ENCODE measurements at places on chromosomes 3 and 15.

DNA sequence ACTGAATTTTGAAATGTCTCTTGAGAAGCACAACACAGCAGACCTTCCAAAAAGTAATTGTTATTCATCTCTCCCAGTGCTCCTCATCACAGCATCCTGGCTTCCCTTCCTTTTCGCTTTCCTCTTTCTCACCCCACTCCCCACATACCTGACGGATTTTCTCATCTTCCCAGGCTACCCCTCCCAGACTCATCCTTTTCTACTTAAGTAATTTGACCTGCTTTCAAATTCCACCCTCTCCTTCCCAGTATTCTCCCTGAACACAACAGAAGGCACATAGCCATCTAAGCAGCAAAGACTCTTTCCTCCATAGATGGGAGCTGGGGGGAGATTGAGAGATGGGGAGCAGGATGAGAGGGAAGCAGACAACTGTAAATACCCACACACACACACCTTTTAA, 187.1 kb upstream of the STT3B start:
- no peak for DNase-seq

- DNase-seq = no peak
These were observed 473.5 kb downstream of the RBMS3 start for GRCh38 chr3:29754346-29754745.

DNA sequence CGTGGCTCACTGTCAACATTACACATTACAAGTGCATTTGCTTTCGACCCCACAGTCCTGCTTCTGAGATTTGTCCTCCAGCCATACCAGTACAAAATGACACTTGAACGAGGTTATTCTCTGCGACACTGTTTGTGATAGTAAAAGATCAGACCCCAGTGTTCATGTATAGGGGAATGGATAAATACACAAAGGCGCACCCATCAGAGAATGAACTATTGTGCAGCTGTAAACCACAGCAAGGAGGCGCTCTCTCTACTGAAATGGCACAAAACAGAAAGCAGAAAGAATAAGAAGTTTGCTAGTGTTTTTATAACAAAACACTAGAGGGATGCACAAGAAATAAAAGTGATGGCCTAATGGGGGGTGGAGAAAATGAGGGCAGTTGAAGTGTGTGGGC, 4.9 kb upstream of the CHSY1 start:
- DNase-seq = no peak

GRCh38 chr15:77464129-77464865, 43.6 kb downstream of the HMG20A start:
- DNase-seq = no peak

GRCh38 chr3:140704733-140705132, 26.9 kb downstream of the TRIM42 start:
- no peak for DNase-seq

GRCh38 chr15:40244961-40245523, 6.2 kb downstream of the PAK6 start:
- no peak for DNase-seq

DNA sequence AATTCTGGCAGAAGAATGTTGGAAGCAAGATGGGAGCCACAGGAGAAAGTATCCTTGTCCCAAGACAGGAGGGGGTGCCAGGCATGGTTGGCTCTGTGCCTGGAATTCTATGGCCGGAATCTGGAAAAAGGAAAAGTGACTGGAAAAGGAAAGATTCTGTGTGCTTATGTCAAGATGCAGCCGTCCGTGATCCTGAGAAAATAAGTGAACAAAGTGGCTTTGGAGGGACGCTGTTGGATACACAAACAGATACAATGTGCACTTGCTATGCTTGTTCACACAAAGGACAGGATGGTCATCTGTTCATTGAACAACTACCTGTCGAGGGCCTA, 28.5 kb upstream of the MUC20 start:
- no peak for DNase-seq

DNA sequence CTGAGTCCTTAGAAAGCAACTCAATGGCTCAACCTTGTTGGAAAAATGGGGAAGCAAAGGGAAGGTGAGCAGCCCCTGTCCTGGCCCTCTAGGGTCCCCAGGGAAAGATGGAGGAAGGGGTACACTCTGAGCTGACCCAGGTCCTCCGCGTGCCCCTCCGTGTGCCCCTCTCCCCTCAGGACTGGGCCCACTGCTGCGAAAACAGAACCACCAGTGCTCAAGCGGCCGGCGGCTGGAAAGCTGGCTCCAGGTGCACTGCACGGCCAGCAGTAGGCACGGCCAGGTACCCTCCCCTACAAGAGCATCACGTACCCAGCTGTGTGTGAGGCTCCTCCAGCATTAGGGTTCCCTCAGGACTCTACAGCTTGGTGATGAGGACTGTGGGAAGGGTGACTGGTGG, 26.3 kb downstream of the RAB43 start:
- no peak for DNase-seq

- DNase-seq = no peak
These were observed 158.2 kb downstream of the P3H2 start for GRCh38 chr3:189962466-189962865.

DNA sequence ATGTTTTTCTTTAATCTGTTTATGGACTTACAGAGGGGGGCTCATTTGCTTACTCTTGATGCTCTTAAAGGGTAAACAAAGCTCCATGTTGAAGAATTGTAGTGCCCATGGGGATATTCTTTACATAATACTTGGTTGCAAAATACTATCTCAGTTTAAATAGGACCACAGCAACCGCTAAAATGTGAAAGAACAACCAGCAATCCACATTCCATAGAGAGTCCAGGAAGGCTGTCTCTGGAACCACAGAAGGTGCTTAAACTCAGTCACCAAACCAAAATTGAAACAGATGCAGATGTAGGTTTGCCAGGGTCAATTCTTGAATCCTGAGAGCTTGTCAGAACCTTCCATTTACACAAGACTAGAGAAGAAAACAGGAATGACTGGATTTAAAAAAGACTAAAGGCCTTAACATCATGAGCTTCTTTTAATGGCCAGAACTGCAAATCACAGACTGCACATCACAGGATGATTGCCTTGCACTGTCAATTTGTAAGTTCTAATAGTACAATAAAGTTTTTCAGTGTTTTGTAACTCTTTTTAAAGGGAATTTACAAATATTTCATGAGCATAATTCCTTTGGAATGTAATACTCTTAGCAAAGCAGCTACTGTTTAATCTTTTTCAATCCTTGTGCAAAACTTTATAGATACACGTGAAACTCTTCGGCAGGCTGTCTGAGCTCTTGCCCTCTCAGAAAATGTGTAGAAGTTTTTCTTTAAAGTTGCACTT, 661.6 kb downstream of the SI start:
- no peak for DNase-seq

DNA sequence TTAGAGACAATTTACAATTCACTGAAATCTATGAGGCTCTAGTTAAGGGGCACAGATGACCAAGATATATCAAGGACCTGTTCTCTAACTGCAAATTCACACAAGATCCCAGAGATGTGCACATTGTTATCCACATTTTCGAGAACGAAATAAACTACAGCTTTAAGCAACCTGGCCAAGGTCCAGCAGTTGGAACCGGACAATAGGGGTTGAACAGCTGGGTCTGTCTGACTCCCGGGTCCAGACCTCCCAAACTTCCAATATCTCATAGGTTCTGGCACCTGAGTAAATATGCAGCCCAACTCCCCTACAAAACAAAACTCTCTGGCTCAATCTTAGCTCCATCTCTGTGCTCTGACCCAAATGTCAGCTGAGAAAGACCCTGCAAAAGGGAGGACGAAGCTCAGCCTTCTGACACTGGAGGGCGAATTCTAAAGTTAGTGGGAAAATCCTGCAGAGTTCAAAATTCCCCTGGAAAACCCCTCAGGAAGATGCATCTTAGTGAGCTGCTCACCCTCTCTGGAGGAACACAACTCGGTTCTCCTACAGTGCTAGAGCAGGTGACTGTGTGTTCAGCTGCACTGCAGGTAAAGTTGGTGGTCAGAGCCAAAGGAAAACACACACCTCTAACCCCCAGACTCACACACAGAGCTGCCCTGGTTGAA, 14.2 kb upstream of the SPATA12 start:
- DNase-seq = no peak

GRCh38 chr3:58020783-58021071, 12.5 kb downstream of the FLNB start:
- no peak for DNase-seq

GRCh38 chr3:188421836-188422540, 268.0 kb downstream of the LPP start:
- no peak for DNase-seq

GRCh38 chr3:10911350-10912002, 81.1 kb upstream of the SLC6A1 start:
- no peak for DNase-seq

GRCh38 chr15:43132830-43133429, 456 bp upstream of the TMEM62 start:
- DNase-seq = no peak

- no peak for DNase-seq
These were observed 44.4 kb upstream of the RASA2 start for GRCh38 chr3:141442446-141442845.

- no peak for DNase-seq
These were observed 32.1 kb upstream of the XCR1 start for GRCh38 chr3:46059432-46059831.

DNA sequence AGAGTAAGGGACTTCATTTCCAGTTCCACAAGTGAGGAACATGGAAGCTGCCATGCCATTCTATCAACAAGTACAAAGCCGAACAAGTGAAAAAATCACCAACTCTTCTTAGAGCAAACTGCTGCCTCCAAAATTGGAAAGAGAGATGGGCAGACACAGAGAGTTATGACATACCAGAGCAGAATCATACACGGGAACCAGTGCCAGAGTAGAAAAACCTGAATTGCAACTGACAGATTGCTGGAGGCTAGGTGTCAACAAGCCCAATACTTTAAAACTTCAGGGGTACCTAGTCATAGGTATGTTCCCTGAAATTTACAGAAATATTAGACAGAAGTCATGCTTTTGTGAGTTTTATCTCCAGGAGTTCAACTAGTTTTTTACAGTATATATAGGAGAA, 62.0 kb downstream of the TTBK2 start:
- DNase-seq = no peak

GRCh38 chr15:35166730-35167359, 81.8 kb upstream of the NANOGP8 start:
- no peak for DNase-seq

GRCh38 chr3:150743508-150743907, 19.5 kb downstream of the SIAH2 start:
- no peak for DNase-seq

DNA sequence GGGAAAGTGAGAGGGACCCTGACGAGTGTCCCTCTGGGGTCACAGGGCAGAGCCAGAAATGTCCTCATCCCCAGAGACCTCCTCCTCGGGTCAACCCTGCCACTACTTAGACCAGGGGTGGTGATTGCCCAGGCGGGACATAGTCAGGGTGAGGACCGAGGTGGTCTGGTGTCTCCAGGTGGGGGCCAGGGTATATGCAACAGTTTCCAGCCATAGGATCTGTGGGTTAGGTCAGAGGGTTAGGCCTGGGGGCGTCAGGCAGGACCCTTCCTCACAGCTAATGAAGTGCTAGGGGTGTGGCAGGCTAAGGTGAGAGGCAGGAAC, 22.3 kb upstream of the FBLN2 start:
- no peak for DNase-seq

DNA sequence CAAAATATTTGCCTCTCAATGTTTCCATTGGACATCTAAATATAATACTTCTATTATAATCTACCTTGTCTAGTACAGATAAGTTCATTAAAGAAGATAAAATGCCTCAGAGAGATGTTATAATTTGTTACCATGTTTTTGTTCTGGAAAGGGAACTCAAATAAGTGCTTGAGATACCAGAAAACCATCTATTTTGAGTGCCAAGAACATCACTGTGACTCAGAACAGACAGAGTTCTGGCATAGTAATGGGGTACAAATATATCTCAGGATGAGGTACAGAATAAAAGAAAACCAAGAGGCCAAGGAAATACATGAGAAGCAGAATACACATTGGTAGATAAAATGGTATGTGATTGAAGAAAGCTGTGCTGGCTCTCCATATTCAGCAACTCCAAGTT, 58.9 kb downstream of the IMPG2 start:
- no peak for DNase-seq

GRCh38 chr15:85603160-85603559, 191.6 kb downstream of the KLHL25 start:
- DNase-seq = no peak

DNA sequence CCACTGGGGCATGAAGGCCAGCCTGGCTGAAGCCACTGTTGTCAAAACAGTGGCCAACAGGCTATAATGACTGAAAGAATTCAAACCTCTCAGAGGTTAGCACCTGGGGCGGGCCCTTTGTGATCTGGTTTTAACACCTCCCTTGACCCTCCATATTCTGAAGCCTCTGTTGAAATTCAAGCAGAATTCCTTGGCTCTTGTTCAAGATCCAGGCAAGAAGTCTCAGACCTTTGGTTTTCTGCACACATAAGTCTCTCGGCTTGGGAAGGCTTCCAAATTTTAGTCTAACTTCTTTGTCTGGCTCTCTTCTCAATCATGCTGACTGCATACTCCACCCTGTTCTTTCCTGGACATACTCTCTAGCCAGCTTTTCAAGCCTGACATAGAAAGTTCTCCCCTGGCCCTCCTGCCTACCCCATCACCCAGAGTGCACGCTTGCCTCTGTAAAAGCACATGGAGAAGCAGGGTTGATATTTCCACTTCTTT, 144.5 kb downstream of the PDZRN3 start:
- DNase-seq = no peak

DNA sequence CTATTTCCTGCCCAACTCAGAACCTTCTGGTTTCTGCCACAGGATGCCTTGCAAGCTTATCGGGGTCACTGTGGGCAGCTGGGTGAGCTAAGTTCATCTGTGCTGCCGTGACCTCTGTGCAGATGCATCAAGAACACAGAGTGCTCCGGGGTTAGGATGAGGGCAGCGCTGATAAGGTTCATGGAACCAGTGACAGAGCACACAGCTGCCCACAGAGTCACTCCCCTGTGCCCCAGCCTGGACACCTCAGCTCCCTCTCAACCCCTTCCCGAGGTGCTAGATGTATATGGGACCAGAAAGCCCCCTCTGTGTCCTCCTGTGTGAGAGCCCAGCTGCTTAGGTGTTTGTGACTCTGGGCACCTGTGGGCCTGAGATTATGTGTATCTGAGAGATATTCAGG, 15.8 kb upstream of the ALAS1 start:
- DNase-seq = no peak

- DNase-seq = no peak
These were observed 175.2 kb upstream of the ZPLD1 start for GRCh38 chr3:102259663-102260062.

DNA sequence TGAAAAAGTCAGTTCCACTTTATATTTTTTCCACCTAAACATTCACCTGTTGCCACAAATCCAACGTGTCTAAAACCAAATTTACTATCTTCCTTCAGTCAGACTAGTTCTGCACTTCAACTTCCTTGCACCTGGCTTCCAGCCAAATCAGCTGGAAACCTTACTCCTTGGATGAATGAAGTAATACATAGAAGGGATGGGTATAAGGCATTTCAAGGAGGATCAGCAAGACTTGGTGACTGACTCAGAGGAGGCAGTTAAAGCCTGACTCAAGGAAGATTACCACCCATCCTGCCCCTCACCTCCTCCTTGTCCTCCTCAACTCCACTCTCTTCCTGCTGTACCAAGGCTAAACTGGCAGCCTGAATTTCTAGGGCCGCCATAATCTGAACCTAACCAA, 37.1 kb downstream of the QTRT2 start:
- DNase-seq = no peak

All from stimulated activated CD8-positive, alpha-beta memory T cell treated with anti-CD3 and anti-CD28 coated beads, Interleukin-7, amount 100 ng/mL, for 1 hour (primary cell).